Stimulated activated CD4-positive, alpha-beta T cell treated with anti-CD3 and anti-CD28 coated beads, TNF-alpha, amount 100 ng/mL, for 4 hours (primary cell): ENCODE measurements at places on chromosomes 7 and 10.

- DNase-seq, result no peak
Measured at GRCh38 chr7:101910991-101911799, 93.8 kb downstream of the CUX1 start.

DNA sequence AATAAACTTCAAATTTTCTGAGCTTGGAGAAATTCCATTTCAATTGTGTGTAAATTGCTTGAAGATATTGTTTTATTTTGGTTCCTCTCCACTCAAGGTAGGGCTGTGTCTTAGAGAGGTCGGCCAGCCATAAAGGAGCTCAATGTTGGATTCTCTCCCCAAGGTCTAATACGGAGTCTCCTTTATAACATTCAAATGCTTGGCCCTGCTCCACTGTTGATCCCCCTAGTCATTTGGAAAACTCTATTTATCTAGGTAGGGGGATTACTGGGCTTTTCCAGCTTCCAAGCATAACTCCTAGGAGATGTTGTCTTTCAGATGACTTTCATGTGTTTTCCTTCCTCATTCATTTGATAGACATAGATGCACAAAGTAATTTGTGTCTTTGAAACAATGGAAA is 170.9 kb downstream of the LRMDA start:
- no peak for DNase-seq

GRCh38 chr7:132160611-132161532 is 415.4 kb downstream of the PLXNA4 start:
- DNase-seq, result no peak

DNA sequence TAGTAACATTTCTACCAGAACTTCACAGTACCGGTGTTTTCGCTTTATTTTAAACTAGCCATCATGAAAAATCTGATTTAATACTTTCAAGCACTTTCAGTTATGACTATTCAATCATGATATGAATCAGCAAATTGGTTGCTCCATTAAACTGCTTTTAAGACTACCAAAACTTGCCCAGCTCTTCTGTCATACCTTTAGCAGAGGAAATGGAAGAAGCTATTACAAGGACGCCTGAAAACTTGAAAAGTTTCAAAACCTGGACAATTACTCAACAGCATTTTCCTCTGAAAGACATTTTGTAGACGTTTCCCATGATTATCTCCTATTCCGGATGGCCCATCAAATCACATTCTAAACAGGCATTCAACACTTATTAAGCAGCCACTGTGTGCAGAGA is 2.0 kb downstream of the JAZF1 start:
- no peak for DNase-seq

DNA sequence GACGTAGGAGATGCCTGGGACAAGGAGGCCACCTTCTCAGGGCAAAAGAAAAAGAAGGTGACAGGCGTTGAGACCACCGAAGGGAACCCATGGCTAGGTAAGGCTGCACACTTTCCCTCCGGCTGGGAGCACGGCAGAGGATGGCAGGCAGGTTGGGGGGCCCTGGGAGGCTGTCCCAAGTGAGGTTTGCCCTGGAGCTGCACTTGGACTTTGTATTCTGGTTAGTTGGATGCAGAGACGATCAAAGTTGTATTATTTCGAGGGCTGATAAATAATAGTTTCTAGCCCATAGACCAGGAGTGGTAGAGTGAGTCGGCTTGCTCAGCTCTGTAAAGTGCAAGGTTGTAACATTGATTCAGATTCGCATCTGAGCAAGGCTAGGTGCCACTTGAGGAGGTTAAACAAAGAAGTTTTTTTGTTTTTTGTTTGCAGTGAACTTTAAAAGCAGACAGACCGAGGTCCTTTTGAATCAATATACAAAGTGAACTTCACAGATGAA is 608 bp downstream of the ENTPD7 start:
- no peak for DNase-seq

GRCh38 chr7:71706597-71706975 is 574.6 kb downstream of the GALNT17 start:
- no peak for DNase-seq

- no peak for DNase-seq
Measured at GRCh38 chr7:25669961-25670841, 441.9 kb upstream of the NPVF start.

DNA sequence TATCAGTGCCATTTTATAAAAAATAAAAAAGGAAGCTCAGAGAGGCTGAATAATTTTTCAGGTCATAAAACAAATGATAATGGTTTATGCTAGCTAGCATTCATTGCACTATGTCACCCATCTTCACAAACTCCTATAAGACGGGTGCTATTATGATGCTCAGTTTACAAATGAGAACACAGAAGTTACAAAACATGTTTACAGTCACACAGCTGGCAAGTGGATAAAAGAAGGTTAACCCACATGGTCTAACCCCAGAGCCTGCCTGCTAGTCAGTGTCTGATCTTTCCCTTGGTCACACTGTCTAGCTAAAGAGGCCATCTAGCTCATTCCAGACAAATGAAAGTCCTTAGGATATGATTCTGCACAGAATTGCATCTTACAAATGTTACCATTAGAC is 39.4 kb downstream of the SLC16A9 start:
- DNase-seq, result no peak

GRCh38 chr7:136555933-136556332 is 312.5 kb upstream of the CHRM2 start:
- no peak for DNase-seq

- no peak for DNase-seq
Measured at GRCh38 chr10:123889821-123890220, 1.8 kb downstream of the CPXM2 start.

GRCh38 chr7:2567679-2568278 is 9.0 kb downstream of the IQCE start:
- no peak for DNase-seq

- DNase-seq, result no peak
Measured at GRCh38 chr7:151937286-151937685, 19.0 kb upstream of the GALNTL5 start.
